GM04504 (cell line): ENCODE measurements at places on chromosomes 11 and 22.

DNA sequence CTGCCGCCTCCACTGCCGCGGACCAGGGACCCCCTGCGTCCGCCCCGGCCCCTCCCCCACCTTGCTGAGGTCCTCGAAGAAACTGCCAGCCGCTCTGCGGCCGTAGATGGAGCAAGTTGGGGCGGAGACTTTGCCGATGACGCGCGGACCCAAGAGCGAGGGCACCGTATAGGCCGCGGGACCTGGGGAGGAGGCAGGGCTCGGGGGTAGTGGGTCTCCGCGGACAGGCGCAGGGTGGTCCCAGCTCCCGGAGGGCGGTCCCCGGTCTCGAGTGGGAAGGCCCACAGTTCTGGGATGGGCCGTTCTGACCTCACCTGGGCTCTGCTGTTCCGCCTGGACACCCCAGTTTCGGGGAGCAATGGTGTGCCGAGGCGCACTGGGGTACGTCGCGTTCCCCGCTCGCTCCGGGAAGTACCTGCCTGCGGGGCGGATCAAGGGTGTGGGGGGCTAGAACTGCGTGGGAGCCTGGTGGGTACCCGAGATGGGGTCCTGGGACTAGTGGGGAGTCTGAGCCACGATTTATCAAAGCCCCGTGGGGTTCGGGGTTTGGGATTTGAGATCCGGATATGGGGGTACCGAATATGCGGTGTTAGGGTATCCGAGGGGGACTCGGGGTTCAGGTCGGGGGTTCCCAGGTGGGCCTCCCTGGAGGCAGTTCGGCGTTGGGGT, 1.2 kb upstream of the TYMP start:
- DNase-seq: no peak

- DNase-seq: no peak
These were observed 10.7 kb upstream of the VPS37C start for GRCh38 chr11:61171907-61172306.

- peak; percentile 56 for DNase-seq
These were observed 93.6 kb downstream of the FEZ1 start for GRCh38 chr11:125402435-125402834.

GRCh38 chr11:47020793-47021526, 84.4 kb downstream of the CSTPP1 start:
- DNase-seq: no peak

DNA sequence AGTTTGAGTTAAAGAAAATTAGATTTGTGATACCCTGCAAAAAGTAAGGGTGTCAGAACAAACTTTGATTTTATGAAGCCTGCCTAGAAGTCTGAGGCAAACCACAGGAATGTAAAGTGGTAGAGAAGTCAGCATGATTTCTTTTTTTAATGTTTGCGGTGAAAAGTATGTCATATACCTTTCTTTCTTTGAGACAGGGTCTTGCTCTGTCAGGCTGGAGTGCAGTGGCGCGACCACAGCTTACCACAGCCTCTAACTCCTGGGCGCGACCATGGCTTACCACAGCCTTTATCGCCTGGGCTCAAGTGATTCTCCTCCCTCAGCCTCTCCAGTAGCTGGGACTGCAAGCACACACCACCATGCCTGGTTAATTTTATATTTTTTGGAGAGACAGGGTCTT, 4.7 kb downstream of the API5 start:
- DNase-seq: no peak

GRCh38 chr22:43273902-43274484, 69.2 kb downstream of the SCUBE1 start:
- peak; percentile 33 for DNase-seq

DNA sequence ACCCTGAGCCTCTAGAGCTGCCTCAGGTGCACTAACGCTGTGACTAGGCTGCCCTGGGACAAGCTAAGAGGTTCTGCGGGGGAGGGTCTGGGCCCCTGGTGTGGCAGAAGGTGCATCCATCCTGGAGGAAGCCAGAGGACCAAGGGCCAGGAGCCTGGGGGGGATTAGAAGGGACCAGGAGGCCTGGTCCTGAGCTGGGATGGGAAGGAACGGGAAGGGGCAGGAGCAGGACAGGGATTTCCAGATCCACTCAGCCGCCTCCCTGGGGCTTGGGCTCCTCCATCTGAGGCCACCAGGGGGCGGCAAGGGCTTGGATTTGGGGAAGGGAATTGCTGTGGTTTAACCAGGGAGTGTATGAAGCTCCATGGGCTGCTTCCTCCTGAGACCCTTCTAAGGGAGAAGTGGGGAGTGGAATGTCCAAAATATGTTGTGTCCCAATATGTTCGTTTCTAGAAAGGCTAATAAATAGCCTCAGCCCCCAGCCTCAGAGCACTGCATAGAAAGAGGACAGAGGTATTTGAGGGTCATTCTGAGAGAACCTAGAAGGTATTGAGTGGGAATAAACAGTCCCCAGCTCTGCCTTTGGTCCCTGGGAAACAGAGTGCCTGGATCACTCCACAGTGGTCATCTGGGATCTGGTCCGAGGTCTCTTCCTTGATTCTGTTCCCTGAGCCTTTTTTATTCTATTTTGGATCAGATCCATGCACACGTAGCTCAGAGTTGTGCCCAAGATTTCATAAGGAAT, 17.4 kb upstream of the PRAME start:
- no peak for DNase-seq
